Activated CD4-positive, alpha-beta memory T cell treated with anti-CD3 and anti-CD28 coated beads, Interleukin-2, amount 10 ng/mL, durations not matched to agents 7 days and 5 days (primary cell): ENCODE measurements at places on chromosomes 1 and 21. TPM values are rescaled to one million over a fixed set of nuclear protein-coding genes. Genes with fewer than 3 reads are reported as not detected.

GRCh38 chr1:203291201-203292096, 13.9 kb upstream of the BTG2 start:
- no peak for DNase-seq
- H3K4me1 ChIP-seq = peaks cover 63% of the 10 kb centered on the region
- H3K27ac ChIP-seq = peak overlapping the region; percentile 100

GRCh38 chr1:157646144-157646543, 48.3 kb upstream of the FCRL4 start:
- H3K27ac ChIP-seq = no peak overlapping the region
- H3K4me3 ChIP-seq = no peak overlapping the region
- H3K36me3 ChIP-seq = no peaks in the 10 kb centered on the region
- no peaks in the 10 kb centered on the region for H3K4me1 ChIP-seq
- H3K27me3 ChIP-seq = peaks cover 5% of the 10 kb centered on the region
- DNase-seq = no peak

GRCh38 chr21:46151261-46151988, 4.0 kb downstream of the FTCD start:
- no peak overlapping the region for H3K27ac ChIP-seq
- no peak for DNase-seq
- no peaks in the 10 kb centered on the region for H3K27me3 ChIP-seq
- no peaks in the 10 kb centered on the region for H3K4me1 ChIP-seq
- no peak overlapping the region for H3K4me3 ChIP-seq

DNA sequence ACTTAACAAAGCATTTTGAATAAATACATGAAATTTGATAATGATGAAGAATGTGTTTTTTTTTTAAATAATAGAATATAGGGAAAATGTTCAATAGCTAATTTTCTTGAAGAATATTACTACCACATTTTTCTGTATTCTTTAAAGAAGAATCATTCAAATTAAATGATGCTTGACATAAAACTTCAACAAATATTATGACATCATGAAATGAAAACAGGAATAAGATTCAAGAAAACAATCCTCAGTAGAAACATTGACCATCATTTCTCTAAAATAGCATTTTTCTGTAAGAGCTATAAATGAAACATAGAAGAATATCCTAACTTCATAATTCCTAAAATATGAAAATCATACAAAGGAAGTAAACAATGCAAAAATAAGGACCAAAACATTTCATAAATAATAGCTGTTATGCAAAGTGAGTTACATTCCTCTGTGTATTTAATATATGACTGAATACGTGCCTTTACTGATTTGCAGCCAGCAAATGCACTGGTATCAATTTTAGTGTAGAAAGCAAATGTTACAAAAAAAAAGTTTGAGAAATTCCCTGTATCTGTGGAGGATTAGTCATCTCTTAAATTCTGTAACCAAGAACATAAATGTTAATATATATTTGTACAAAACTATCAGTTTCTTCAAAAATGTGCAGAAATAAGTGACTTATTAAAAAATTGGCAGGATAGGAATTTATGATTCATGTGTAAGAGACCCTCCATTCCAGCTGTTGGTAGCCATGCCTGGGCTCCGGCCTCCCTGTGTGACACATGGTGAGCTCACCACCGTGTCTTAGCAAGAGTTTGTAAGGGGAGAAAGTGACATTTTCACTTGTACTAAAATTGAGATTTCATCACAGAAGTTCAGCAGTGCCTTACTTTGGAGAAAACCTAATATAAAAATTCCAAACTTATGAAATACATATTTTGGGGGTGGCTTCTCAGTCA, 15.0 kb upstream of the PTPN14 start:
- H3K36me3 ChIP-seq = no peaks in the 10 kb centered on the region
- no peak overlapping the region for H3K27ac ChIP-seq
- H3K4me1 ChIP-seq = no peaks in the 10 kb centered on the region
- H3K27me3 ChIP-seq = peaks cover 24% of the 10 kb centered on the region
- H3K4me3 ChIP-seq = no peak overlapping the region
- DNase-seq = no peak

AGBL4 gene
- total RNA-seq = not detected

NPHS2 gene
- not detected for total RNA-seq

PLEKHA6 gene
- not detected for total RNA-seq

WLS gene
- total RNA-seq = not detected

FCRL6 gene
- not detected for total RNA-seq

ATAD3B gene
- total RNA-seq = 26.9 TPM
